ENCODE measurements at places on chromosomes 6 and 20.

- ATAC-seq = no peak
Measured at GRCh38 chr20:8787090-8787489, 281.8 kb upstream of the PLCB4 start.

DNA sequence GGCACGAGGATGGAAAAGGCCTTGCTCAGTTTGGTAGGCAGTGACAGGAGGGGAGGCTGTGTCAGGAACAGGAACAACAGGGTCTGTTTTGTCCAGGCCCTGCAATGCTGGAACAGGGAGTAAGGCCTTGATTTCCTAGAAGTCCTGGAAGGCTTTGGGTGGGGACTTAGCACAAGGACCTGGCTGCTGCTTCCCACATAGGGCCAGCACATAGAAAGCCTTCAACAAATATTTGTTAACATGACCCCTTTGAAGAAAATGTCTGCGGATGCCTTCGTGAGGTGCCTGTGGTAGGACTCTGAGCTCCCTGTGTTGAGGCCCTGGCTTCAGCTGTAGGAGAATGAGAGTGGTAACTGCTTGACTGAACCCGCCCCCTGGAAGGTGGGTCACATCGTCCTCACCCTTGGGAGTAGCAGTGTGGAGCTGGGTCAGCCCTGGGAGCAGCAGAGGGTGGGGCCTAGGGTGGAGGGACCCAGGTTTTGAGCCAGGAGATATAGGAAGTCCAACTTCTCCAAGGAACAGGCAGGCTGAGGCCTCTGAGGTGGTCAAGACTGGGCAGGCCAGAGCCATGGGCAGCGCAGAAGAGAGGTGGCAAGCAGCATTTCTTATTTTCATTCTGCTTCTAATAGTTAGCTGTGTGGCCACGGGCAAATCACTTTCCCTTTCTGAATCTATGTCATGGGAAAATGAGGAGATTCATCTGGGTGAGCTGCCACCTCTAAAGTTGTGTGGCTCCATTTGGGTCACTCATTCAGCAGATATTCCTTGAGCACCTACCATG, 50.0 kb downstream of the CNBD2 start:
- ATAC-seq = peak; percentile 11

DNA sequence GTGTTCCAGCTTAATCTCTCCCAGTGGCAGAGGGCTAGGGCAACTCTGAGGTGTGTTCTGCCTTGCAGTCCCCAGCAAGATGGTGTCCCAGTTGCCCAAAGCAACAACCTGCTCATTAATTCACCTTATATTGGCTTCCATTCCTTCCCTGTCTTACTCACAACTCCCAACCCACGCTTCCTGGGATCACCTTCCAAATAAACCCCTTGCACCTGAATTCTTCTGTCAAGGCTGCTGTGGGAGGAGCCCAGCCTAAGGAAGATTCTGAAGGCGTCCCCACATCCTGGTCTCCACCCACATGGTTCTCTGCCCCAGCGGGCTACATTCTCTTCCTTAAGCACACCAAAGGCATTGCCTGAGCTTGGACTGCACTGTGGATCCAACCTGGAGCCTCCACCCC, 116.6 kb upstream of the MAFB start:
- ATAC-seq = no peak

- peak; percentile 61 for ATAC-seq
Measured at GRCh38 chr6:152815230-152815872, 64.8 kb downstream of the VIP start.

DNA sequence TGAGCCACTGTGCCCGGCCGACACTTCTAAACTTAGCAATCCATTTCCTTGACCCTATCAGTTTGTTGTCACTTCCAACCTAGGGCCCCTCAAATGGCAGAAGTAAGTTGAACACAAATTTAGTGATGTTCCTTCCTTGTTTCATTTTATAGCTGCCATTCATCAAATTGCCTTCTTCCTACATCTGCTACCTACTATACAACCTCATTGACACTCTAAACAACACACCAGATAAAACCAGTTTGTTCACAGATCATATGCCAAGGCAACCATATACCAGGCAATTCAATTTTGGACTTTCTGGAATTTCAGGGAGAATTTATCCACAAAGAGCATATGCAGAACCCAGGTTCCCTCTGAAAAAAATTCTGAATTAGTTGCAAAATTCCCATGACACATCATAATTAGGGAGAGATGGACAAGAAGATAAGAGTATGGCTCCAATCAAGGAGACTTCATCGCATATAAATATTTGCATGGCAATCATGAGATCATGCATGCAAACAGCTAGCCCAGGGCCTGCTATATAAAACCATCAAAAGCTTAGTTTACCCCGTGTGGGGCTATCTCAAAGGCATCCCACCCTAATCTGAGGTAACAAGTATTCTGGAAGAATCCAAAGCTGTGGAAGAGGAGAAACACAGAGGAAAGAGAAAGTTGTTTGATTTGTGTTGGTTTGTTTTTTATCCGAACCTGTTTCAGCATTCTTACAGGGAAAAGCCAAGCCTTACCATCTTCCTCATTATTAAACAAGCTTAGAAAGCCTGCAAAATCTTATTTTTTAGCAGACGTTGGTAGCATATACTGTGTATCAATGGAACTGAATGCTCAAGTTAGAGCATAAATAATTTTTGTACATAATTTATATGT, 132.8 kb upstream of the TNFAIP3 start:
- ATAC-seq = no peak

DNA sequence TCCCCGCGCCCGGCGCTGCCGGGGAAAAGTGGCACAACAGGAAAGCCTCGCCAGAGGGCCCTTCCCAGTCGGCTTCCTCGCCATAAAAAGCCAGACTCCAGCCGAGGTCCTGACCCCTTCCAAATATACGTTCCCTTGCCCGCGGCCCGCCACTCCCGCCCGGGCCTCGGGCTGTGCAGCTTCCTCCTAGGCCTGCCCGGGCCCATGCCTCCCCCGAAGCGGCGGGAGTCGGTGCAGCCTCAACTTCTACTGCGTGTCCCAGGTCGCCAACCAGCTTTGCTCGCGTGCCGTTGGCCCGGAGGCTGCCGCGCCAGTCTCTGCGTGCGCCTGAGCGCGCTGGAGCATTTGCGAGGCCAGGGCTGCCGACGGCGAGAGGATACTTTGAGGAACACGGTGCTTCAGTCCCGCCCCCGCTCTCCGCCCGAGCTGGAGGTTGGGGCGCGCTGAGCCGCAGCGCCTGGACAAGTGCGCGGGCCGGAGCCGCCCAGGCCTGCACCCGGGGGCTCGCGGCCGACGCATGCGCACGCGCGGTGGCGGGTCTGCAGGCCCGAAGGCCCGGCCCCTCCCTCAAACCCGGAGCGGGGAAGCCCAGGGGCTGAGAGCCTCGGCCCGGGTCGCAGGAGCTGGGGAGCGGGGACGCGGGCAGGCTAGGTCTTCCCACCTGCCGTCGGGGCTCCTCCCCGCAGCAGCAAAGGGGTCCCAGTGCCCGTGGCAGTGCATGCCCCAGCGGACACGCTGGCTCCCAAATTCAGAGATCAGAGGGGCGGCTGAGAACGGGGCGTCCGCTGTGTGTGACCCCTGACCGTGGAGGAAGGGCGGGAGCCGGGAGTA, 10.2 kb downstream of the FOXC1 start:
- no peak for ATAC-seq

DNA sequence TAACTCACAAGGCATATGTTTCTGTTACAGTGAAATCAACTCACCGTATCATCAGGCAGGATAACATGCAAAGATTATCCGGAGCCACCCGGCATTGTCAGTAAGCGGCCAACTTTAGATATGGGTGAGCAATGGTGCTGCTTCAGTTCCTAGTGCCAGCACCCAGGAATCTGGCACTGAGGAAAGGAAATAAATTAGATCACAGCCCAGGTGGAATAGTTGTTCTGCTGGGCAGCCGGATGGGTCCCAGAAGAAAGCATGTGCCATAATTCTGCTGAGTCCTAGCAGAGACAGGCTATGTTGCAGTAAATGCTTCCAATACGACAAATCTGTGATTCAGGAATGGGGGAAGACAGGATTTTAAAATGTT, 183.6 kb upstream of the SPTLC3 start:
- ATAC-seq = no peak

DNA sequence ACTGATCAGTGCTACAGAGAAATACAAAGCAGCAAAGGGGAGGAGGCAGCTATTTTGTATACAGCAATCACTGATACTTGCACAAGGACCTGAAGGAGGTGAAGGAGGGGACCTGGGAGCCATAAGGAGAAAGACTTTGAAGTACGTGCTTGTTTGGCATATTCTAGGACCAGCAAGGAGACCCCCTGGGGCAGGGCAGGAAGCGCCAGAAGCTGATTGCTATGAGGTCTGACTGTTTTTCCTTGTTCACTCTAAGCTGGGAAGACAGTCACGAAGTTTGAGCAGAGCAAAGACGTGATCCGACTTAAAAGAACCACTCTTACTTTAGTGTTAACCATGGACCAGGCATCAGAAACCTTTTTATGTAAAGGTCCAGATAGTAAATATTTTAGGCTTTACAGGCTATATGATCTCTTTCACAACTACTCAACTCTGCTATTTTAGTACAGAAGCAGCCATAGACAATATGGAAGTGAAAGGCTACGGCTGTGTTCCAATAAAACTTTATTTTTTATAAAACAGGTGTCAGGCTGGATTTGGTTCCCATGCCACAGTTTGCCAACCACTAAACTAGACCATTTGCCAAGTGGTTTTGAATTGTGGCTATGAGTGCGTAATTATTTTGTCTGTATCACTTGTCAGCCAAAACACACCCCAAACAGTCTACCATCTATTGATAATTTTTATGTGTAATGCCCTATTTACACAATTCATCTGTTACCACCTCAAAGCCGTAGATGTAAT, 217.9 kb downstream of the PRL start:
- ATAC-seq = no peak

All from SK-N-SH treated with all-trans-retinoic acid at 6 μM for 48 hours (cell line).